ENCODE measurements at places on chromosomes 5 and 9.

GRCh38 chr5:160198841-160199409, 30.4 kb upstream of the FABP6 start:
- peaks cover 29% of the 10 kb centered on the region for H3K27me3 ChIP-seq
- no peak for DNase-seq
- peaks cover 12% of the 10 kb centered on the region for H3K4me1 ChIP-seq
- H3K4me3 ChIP-seq: no peak overlapping the region

- H3K27ac ChIP-seq: no peak overlapping the region
- no peaks in the 10 kb centered on the region for H3K36me3 ChIP-seq
- no peak for DNase-seq
These were observed 11.0 kb downstream of the TRIP13 start for GRCh38 chr5:903756-904096.

DNA sequence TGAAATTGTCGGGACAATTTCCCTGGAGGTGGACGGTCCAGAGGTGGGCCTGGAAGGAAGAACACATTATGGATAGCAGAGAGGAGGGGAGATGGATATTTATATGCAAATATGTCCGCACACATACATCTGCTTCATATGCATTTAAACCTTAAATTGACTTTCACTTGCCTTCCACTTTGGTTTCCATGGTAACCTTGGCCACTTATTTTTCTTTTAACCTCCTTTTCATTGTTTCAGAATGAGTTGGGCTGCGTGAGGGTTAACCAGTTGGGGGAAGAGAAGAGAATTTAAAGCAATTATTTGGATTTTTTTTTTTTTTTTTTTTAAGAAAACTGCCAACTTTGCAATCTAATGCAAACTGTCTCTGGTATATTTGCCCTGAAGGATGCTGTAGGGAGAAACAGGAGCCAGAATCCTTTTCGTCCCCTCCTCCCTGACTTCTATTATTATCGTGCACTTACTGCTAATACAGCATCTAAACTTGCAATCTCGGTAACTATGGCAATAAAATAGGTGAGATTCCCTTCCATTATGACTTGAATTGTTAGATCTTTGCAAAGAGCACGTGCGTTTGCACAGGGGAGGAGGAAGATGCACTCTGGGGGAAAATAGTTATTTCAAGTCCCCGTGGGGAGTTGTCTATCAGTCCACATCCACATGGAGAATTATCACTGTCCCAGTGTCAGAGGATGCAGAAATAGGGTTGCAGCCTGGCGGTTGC, 35.6 kb downstream of the TLR4 start:
- DNase-seq: no peak
- H3K4me3 ChIP-seq: no peak overlapping the region
- no peak overlapping the region for H3K27ac ChIP-seq
- no peaks in the 10 kb centered on the region for H3K36me3 ChIP-seq
- peaks cover 37% of the 10 kb centered on the region for H3K27me3 ChIP-seq

DNA sequence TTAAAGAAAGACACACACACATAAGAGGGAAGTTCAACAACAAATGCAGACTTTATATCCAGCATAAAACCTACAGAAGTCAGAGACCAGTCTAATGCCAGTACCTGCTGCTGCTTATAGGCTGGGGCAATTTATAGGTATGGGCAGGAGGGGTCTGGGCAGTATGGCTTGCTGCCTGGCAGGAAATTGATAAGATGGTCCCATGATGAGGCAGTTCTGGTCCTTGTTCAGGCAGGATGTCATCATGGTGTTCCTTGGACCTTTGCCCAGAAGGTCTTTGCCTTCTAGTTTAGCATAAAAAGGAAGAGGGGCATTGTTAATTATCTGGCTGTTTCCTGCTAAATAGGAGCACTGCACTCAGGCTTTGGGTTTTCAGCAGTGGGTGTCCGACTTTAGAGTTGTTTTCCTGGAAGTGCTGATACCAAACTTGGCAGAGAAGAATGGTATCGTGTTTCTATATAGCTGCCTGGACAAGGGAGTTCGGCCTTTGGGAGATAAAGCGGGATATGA, 10.4 kb upstream of the PDCD1LG2 start:
- no peak overlapping the region for H3K4me3 ChIP-seq
- no peaks in the 10 kb centered on the region for H3K4me1 ChIP-seq
- H3K27me3 ChIP-seq: peaks cover 13% of the 10 kb centered on the region

- no peak overlapping the region for H3K27ac ChIP-seq
- peaks cover 11% of the 10 kb centered on the region for H3K27me3 ChIP-seq
- no peaks in the 10 kb centered on the region for H3K36me3 ChIP-seq
These were observed 150.4 kb upstream of the PCSK5 start for GRCh38 chr9:75739884-75740611.

DNA sequence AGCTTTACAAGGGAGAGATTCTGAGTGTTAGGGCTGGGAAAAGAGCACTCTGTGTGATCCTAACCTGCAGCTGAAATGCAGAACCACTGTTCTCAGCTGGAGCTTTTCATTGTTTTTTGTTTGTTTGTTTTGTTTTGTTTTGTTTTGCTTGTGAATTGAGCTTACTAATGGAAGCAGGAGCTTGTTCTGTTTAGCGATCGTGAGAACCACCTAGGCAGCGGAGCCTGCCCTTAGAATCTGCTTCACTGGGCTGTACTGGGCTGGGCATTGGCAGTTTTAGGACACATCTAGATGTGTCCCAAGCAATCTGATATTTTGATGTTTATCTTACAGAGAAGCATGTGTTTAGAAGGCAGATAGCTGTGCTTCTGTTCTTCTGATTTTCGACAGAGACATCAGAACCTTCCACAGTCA, 14.3 kb downstream of the SYK start:
- DNase-seq: no peak
- peak overlapping the region; percentile 90 for H3K27ac ChIP-seq
- peaks cover 32% of the 10 kb centered on the region for H3K36me3 ChIP-seq
- no peaks in the 10 kb centered on the region for H3K27me3 ChIP-seq
- peaks cover 70% of the 10 kb centered on the region for H3K4me1 ChIP-seq

- no peaks in the 10 kb centered on the region for H3K4me1 ChIP-seq
- no peaks in the 10 kb centered on the region for H3K36me3 ChIP-seq
- DNase-seq: no peak
- no peak overlapping the region for H3K4me3 ChIP-seq
- no peak overlapping the region for H3K27ac ChIP-seq
These were observed 151.0 kb upstream of the PAPPA start for GRCh38 chr9:116002624-116003023.

DNA sequence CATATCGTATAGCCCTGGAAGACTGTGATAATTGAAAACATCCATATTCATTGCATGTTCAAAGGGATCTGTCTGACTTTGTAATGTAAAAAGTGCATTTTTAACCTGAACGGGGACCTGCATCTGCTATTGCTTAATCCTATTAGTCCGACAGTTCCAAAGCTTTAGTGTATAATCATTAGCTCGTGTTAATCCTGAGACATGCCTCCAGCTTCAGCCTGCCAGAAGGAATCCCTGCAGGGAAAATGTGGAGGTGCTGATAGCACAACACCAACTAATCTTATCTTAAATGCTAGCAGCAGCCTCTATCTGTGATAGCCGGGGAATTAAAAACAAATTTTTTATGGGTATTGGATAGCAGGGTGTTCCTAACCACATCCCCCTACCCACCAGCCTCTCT, 495.2 kb downstream of the TLE4 start:
- H3K27me3 ChIP-seq: no peaks in the 10 kb centered on the region
- H3K4me3 ChIP-seq: no peak overlapping the region
- no peak overlapping the region for H3K27ac ChIP-seq
- no peak for DNase-seq
- H3K36me3 ChIP-seq: no peaks in the 10 kb centered on the region
- peaks cover 19% of the 10 kb centered on the region for H3K4me1 ChIP-seq

DNA sequence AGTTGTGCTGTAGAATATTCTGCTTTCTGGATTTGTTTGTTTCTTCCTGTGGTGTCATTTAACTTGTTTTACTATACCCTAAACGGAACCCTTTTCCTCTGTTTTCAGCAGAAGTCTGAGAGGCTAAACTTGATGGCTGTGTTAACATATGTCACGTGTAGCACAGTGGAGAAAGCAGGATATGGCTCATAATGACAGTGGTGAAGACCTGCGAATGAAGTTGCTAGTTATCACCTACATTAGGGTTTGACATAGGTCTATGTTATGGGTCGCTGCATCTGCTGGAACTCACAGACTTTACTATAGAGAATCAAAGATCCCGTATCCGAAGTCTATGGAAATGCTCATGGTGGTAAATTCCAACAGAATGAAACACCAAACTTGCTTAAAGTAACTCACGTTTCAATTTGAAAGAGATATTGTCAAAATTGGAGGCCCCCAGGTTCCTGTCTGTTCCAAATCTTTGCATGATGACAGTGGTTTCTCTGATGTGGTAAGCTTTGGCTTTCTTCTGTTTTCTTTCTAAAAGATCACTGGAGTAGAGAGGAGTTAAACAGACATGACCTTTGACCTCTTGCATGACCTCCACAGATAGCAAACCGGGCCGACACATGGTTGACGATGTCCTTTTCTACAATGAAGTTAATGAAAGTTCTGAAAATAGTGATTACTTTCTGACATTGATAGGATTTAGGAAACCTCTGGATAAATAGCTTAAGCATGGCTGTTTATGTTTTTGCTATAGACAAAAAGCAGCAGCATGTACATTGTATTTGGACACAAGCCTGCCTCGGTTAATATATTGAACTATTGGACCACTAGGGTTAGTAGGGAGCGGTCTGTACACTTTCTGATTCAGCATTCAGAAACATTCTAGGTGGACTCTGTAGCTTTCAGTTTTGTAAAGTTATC, 3.1 kb upstream of the CATSPER3 start:
- peaks cover 5% of the 10 kb centered on the region for H3K36me3 ChIP-seq
- H3K4me3 ChIP-seq: no peak overlapping the region
- H3K27me3 ChIP-seq: no peaks in the 10 kb centered on the region
- H3K4me1 ChIP-seq: no peaks in the 10 kb centered on the region
- DNase-seq: no peak

GRCh38 chr9:76594764-76595424, 135.9 kb downstream of the GCNT1 start:
- H3K27me3 ChIP-seq: no peaks in the 10 kb centered on the region
- no peak overlapping the region for H3K4me3 ChIP-seq
- H3K36me3 ChIP-seq: peaks cover 1% of the 10 kb centered on the region
- H3K4me1 ChIP-seq: peaks cover 18% of the 10 kb centered on the region
- no peak for DNase-seq
- no peak overlapping the region for H3K27ac ChIP-seq

- no peak overlapping the region for H3K4me3 ChIP-seq
- no peaks in the 10 kb centered on the region for H3K4me1 ChIP-seq
- H3K27me3 ChIP-seq: peaks cover 6% of the 10 kb centered on the region
- no peak for DNase-seq
These were observed 470.3 kb downstream of the ZNF608 start for GRCh38 chr5:124276166-124276565.

DNA sequence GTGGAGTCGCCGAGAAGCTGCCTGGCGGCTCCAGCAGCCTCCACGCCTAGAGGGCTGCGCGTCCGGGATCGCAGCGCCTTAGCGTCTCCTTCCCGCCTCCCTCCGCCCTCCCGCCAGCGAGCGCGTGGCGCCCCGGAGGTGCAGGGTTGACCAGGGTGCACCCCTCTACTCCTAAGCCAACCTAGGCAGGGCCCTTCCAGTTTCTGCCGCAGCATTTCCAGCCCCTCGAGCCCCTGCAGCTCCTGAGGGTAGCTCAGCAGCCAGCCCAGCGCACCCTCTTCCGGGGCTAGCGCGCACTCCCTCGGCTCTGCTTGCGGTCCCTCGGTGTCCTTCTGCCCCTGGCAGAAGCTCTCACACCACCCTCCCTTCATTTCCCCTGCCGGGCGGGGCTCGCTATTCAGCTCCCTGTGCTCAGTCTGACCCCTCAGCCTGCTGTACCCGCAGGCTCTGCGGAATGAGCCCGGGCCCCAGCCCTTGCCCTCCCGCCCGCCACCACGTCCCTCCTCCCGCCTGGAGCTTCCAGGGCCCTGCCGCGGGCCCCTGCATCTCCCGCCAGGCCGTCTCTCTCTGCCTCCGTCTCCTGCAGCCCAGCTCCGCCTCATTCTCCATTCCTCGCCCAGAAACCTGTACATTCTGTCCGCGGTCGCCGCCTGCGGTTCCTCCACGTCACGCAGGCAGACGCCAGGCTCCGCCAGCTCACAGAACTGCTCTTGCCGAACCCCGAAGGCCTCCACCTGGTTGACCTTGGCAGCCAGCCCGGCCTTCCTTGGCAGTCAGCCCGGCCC, 61.8 kb downstream of the SPATA31C2 start:
- H3K27ac ChIP-seq: no peak overlapping the region
- H3K36me3 ChIP-seq: no peaks in the 10 kb centered on the region
- H3K27me3 ChIP-seq: peaks cover 45% of the 10 kb centered on the region
- no peak for DNase-seq

GRCh38 chr9:131107760-131108159, 11.4 kb downstream of the AIF1L start:
- no peak overlapping the region for H3K4me3 ChIP-seq
- no peaks in the 10 kb centered on the region for H3K4me1 ChIP-seq
- H3K27me3 ChIP-seq: peaks cover 4% of the 10 kb centered on the region
- H3K27ac ChIP-seq: no peak overlapping the region
- H3K36me3 ChIP-seq: no peaks in the 10 kb centered on the region

DNA sequence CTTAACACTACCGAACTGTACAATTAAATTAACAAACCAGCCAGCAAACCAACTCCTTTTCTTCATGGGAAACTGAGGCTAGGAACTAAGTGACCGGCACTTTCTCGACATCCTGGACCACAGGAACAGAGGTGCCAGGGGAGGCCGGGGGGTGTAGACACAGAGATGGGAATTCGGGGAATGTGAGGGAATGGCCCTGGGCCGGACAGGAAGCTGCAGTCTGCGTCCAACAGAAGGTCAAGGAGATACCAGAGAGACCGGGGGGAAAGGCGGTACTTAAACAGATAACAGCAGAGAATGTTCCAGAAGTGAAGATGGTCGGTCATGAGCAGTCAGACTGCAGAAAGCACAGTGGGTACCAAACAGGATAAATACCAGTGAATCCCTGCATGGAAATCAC, 40.3 kb downstream of the DBH start:
- H3K27me3 ChIP-seq: peaks cover 7% of the 10 kb centered on the region
- H3K27ac ChIP-seq: no peak overlapping the region
- no peak overlapping the region for H3K4me3 ChIP-seq

DNA sequence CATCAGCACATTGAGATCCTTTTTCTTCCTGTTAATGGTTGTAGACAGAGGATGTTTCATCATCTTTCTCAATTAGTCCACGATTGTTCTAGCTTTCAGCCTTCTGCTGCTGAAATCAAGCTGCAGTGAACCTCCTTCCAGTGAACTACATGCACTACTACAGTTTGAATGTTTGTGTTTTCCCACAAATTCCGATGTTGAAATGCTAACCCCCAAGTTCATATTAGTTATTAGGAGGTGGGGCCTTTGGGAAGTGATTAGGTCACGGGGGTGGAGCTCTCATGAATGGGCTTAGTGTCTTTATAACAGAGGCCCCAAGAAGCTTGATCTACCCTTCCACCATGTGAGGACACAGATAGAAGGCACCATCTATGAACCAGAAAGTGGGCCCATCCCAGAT, 32.9 kb downstream of the NSG2 start:
- no peaks in the 10 kb centered on the region for H3K36me3 ChIP-seq
- H3K27ac ChIP-seq: no peak overlapping the region
- no peak for DNase-seq
- no peaks in the 10 kb centered on the region for H3K4me1 ChIP-seq
